ENCODE measurements at places on chromosomes 16 and 17.

GRCh38 chr17:40415390-40415789 lies 2.3 kb downstream of the TOP2A start:
- DNase-seq, result no peak

- DNase-seq, result no peak
Measured at GRCh38 chr16:56314244-56314850, 111.0 kb downstream of the AMFR start.

DNA sequence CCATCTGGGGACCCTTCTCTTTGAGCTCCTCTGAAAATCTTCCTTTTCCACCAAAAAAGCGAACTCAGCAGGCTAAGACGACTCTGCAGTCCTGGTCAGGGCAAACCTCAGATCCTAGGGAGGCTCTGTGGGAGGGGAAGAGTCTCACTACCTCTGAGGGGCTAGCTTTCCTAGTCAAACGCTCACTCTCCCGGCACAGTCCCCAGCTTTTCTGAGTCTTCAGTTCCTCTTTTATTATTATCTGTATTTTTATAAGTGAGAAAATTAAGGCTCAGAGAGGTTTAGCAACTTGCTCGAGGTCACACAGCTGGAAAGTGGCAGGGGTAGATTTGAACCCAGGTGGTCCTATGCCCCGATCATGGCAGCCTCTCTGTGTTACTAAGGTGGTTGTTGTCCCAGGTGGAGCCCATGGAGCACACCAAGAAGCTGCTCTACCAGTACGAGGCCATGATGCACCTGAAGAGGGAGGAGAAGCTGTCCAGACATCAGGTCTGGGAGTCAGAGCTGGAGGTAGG lies 9.1 kb upstream of the KATNB1 start:
- no peak for DNase-seq

- no peak for DNase-seq
Measured at GRCh38 chr17:43079641-43080302, 45.4 kb downstream of the BRCA1 start.

GRCh38 chr17:21285164-21286065 lies 904 bp downstream of the MAP2K3 start:
- DNase-seq, result peak; percentile 35

DNA sequence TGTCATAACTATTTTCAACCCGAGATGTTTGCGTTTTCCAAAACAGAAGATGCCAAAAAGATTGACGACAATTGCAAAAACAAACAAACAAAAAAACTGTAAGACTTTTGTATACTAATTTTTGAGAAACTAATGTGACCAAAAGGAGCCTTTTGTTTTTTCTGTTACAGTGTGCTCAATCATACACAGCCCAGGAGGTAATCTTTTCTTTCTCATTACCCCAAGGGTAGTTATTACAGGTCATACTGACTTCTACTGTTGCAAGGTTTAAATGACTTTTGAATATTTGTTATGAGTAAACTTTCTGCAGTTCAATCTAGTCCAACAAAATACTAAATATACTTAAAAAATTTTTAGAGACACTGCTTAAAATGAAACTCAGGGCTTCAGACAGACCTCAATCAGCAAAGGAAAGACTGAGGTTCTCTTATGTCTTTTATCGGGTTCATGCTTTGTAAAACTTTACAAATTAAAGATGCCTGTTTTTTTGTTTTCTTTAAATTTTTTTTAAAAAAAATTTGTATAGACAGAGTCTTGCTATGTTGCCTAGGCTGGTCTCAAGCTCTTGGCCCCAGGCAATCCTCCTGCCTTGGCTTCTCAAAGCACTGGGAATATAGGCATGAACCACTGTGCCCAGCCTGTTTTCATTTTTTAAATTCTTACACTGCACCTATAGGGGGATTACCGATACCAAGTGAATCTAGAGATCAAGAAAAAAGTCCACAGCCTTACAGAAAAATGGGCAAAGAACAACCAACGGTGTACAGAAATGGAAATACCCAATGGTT lies 47.6 kb downstream of the SPOP start:
- no peak for DNase-seq

- no peak for DNase-seq
Measured at GRCh38 chr17:16040710-16041251, 41.2 kb downstream of the TTC19 start.

- no peak for DNase-seq
Measured at GRCh38 chr16:56227936-56228335, 36.6 kb downstream of the GNAO1 start.

- no peak for DNase-seq
Measured at GRCh38 chr16:66614161-66614802, 9.8 kb downstream of the CMTM3 start.

DNA sequence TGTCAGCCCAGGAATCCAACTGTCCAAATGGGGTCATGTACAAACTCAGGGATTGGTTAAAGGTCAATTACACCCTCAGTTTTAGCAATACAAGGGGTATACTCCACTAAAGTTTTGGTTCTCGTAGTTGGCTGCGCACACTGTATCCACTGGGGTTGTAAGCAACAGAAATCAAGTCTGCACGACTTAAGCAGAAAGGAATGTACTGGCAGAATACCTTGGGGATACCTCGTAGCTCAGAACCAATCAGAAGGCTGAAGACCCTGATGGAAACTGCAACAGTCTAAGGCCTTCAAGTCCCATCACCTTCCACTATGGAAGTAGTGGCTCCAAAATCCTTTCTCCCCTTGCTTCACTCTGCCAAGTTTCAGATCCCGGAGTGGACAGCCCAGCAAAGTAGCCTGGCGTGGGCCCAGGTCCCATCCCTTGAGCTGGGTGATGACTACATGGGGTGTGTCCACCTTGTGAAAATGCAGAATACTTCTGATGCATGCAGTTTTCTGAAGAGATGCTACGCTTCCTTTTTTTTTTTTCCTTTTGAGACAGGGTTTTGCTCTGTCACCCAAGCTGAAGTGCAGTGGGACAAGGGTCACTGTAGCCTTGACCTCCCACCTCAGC lies 21.1 kb upstream of the RPH3AL start:
- DNase-seq, result no peak

- no peak for DNase-seq
Measured at GRCh38 chr17:21371511-21372081, 4.6 kb upstream of the KCNJ12 start.

- DNase-seq, result no peak
Measured at GRCh38 chr16:76614269-76614668, 337.1 kb downstream of the CNTNAP4 start.

- DNase-seq, result no peak
Measured at GRCh38 chr17:37295888-37296287, 79.9 kb upstream of the C17orf78 start.

DNA sequence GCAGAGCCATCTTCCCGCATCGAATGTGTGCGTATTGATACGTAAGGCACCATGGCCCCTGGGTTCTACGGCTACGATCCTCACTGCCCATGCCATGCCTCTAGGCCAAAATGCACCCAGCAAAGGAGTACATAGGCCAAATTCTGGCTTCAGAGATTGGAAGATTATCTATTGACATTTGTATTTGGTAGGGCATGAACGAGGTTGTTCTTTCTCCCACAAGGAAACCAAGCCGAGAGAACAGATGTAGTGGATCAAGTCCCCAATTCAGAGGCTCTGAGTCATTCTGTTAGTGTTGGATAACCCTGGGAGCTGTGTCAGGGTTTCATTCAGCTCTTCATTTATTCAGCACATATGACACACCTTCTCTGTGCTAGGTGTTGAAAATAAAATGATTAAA lies 36.5 kb downstream of the HOXB1 start:
- no peak for DNase-seq
